ENCODE measurements at places on chromosomes 4 and X.
A peak's percentile ranks its signal among the peaks of the same experiment; 100 is the strongest.

GRCh38 chr4:128346054-128346716 lies 58.6 kb upstream of the PGRMC2 start:
- DNase-seq = no peak

DNA sequence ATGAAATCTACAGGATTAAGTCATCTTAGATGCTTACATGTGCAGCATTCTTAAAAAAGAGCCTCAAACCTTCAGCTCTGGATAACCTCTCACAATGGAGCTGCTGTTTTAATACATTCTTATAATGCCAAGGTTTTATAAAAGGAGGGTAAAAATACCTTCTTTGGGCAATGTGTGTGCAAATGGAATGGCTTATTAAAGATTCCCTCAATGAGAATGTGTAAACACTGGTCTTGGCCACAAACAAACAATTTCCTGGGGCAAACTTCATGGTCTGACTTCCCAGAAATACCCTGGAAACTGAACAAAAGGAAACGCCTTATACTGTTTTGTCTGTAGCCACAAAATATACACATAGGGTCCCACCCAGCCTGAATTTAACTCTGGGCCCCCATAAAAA lies 148.6 kb upstream of the INTU start:
- DNase-seq = no peak

- no peak for DNase-seq
These were observed 931.7 kb upstream of the HS3ST1 start for GRCh38 chr4:12360391-12360790.

- DNase-seq = no peak
These were observed 112.6 kb upstream of the FAM9A start for GRCh38 chrX:8913655-8914409.

DNA sequence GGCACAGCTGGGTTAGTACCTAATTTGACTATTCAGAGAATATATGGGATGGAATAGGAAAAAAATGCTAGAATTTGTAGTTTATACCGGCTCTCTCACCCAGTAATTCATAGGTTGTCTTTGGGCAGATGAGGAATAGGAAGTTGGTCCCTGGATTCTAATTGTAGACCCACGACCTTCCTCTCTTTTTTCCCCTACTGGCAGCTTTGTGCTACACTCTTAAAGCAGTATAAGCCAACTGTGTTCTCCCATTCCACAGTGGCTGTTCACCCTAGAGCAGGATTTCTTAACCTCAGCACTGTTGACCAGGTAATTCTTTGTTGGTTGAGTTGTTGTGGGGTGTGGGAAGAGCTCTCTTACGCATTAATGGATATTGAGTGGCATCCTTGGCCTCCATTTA lies 92.9 kb downstream of the FNIP2 start:
- DNase-seq = no peak

- DNase-seq = no peak
These were observed 24.3 kb upstream of the GLRA2 start for GRCh38 chrX:14504960-14505538.

GRCh38 chr4:7195546-7196287 lies 3.4 kb downstream of the SORCS2 start:
- DNase-seq = no peak

- no peak for DNase-seq
These were observed 12.0 kb downstream of the COL4A6 start for GRCh38 chrX:108426262-108426661.

- no peak for DNase-seq
These were observed 1805.6 kb upstream of the TENM3 start for GRCh38 chr4:180437601-180438000.

DNA sequence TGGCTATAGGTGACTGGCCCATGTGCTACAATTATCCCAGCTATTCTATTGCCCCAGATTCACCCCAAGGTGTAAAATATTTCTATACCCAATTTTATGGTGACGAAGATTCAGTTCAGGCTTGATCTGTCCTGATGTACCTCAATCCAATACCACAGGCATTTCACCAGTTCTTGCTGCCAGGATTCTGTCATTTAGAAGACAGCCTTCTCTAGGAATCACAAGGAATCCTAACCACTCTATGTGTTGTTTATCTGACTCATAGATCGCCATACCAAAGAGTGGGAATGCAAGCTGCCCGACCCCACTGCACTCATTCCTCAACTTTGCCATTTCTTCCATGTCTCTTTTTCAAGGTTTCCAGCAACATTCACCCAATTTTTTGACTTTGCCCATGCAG lies 355.0 kb upstream of the EMCN start:
- no peak for DNase-seq

GRCh38 chrX:4181782-4182407 lies 468.4 kb upstream of the PRKX start:
- no peak for DNase-seq

DNA sequence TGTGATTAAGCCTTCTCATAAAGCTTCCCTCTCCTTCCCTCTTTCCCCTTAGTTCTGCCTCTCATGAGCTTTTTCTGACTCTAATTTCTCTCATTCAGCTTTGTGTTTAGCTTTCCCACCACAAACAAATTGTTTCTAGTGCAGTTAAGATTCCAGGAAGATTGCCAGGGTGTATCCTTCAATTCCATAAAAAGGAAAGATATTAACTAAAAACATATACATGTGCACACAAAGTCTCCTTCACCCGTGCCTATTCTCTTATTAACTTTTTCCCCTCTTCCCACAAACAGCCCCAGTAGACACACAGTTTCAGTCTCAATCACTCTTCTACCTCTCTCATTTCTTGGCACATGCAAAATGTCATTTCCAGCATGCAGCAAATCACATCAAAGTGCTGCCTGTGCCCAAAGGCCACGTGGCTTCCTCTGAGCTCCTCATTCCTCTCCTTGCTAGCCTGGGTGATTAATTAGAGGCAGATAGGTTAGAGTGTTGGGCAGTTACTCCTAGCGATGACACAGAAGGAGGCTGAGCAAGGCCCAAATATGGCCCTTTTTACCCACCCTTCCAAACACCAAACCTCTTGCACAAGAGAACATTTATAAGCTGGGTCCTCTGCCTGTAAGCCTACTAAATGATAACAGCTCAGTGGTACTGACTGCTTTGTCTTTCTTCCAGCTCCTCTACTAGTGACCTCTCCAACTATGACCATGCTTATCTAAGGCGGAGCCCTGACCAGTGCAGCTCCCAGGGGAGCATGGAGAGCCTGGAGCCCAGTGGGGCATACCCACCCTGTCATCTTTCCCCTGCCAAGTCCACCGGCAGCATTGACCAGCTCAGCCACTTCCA lies 159.6 kb downstream of the SOWAHB start:
- DNase-seq = no peak

DNA sequence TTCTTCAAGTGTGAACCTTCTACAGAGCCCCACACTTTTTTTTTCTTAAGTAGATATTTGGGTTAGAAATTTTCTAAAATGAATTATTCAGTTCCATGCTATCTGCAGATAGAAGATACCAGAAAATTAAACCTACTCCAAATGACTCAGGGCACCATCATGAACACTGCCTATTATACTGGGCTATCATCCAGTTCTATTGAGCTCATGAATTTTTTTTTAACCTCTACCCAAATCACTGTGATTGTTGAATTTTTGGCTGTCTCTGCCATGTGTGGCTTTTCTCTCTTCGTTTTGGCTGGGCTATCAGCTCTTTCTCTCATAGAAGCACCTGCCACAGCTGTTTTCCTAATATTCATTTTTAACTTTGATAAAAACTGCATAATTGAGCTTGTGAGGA lies 31.0 kb upstream of the SLC34A2 start:
- DNase-seq = peak; percentile 4

- DNase-seq = no peak
These were observed 64.5 kb downstream of the CDS1 start for GRCh38 chr4:84647312-84647884.

DNA sequence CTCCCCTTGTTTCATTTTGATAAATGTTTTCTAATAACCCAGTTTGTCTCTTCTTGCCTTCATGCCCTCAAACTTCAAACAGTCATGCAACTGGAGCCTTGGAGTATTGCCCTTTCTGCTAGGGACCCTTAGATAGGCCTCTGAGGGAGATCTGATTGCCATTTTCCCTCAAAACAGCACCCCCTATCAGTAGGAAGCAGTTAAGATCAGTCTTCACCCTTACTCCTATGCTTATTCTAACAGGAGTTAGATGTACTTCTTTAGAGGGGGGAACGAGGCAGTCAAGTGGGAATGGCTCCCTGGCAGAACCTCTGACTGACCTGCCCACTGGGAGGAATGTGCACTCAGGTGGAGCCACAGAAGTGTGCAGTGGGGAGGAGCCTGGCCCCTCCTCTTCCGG lies 74.1 kb downstream of the FAM47A start:
- DNase-seq = no peak
